ENCODE measurements at places on chromosomes 12 and 14.

DNA sequence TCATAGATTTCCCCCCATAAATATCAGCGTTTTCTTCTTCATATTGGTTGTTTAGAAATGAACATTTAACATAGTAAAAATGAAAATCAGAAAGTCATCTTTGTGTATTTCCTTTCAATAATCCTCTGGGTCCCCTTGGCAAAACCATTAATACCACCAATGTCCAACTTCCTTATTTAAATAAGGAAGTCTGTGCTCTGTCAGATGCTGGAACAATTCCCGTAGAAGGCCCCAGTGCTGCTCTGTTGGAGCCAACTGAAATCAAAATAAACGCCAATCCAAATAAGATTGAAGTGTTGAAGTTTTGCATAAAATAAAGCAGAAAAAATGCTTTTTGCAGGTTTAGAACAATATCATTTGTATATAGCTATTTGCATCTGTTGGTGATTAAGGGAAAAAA lies 93.1 kb downstream of the PPM1H start:
- no peak for DNase-seq

DNA sequence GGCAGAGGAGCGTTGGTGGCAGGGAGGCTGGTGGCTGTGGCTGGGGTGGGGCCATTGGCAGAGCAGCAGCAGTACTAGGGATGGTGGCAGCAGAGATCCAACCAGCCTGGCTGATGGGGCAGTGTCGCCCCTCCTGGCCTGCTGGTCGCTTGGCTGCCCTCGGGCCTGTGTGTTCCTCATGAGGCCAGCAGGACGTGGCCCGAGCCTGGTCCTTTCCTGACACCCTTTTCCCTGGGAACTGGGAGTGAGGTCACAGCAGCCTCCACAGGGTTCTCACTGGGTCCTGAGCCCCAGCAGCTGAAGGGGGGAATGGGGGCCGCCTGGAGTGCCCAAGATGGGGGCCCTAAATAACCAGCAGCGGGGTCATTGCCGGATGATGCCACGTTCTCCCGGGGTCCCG lies 46.1 kb downstream of the KIF26A start:
- no peak for DNase-seq

GRCh38 chr12:48852734-48853688 lies 1.0 kb upstream of the DDX23 start:
- peak; percentile 78 for DNase-seq

DNA sequence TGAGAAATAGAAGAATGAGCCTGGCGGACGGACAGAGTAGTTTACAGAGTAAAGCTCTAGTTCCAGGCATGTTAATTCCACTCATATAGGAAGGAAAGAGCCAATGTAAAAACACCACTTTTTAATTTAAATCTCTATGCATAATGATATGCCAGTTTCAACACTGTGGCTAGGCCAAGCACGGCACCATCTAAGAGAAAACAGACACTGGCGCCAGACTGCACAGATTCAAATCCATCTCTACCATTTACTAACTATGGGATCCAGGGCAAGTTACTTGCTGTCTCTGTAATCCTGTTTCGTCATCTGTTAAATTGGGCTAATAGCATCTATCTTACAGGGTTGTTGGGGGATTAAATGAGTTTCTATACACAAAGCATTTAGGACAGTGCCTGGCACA lies 27.5 kb downstream of the RMST start:
- no peak for DNase-seq

DNA sequence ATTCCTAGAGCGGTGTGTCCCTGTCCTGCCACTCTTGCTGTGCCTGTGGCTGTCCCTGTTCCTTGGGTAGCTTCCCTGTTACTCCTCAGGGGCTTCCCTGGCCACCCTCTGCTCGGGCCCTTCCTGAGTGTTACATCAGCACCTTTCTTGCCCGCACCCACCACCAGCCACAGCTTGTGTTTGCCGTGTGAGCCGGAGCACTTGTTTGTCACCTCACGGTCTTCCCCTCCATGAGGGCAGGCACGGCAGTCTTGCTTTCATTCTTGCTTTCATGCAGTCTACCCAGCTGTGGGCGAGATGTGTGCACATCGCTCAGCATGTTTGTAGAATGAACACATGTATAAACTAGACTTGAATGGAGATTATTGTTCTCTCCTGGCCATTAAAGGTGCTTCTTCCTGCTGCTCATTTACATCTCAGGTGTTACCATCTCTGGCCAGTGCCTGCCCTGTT lies 42.0 kb downstream of the TRAF3 start:
- DNase-seq: no peak

- peak; percentile 57 for DNase-seq
These were observed 16.5 kb downstream of the SELPLG start for GRCh38 chr12:108616941-108617858.

- no peak for DNase-seq
These were observed 13.5 kb upstream of the IRF2BPL start for GRCh38 chr14:77041881-77042545.

DNA sequence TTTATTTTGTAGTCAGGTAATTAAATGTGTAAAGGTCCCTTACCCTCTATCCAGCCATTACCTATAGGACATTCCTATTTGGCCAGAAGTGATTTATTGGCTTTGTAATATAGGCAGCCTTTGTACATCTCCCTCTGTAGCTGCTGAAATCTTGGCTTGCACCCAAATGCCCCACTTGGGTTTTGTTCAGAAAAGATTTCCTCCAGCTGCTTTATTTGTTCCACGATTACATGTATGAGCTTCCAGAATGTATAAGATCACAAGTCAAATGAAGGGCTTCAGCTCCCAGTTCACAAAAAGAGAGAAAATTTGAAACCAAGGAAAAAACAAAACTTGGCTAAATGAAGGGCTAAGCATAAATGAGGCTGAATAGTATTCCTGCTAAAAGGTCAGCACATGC lies 103.4 kb downstream of the EFCAB11 start:
- no peak for DNase-seq

- no peak for DNase-seq
These were observed 2.8 kb upstream of the KCNK13 start for GRCh38 chr14:90058876-90059458.

GRCh38 chr12:117718559-117718958 lies 250.2 kb downstream of the KSR2 start:
- DNase-seq: no peak

- no peak for DNase-seq
These were observed 1.6 kb downstream of the STXBP6 start for GRCh38 chr14:25048170-25049016.

DNA sequence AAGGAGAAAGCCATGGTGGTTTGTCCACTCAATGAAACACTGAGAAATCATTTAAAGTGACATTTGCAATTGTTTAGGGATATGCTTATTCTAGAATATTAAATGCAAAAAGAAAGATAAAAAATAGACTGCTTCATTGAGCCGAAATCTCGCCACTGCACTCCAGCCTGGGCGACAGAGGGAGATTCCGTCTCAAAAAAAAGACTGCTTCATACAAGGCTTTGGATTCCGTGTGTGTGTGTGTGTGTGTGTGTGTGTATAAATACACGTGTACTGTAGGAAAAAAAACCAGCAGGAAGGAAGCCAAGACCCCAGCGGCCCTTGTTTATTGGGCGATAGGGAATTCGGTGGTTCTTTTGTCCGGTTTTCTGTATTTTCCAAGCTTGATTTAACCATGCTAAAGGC lies 3.2 kb upstream of the ZNF839 start:
- DNase-seq: no peak

- no peak for DNase-seq
These were observed 131.5 kb downstream of the GPR135 start for GRCh38 chr14:59333668-59334067.

- no peak for DNase-seq
These were observed 42.9 kb downstream of the FERMT2 start for GRCh38 chr14:52907949-52908348.

Measured in stimulated activated CD8-positive, alpha-beta memory T cell treated with anti-CD3 and anti-CD28 coated beads, Interleukin-4, amount 100 ng/mL, for 1 hour (primary cell).